ENCODE measurements at places on chromosomes 13 and 19. TPM values are rescaled to one million over a fixed set of nuclear protein-coding genes. Genes with fewer than 3 reads are reported as not detected.

Gene OR1I1
- not detected for total RNA-seq

Gene RHPN2
- total RNA-seq = 227 TPM

Gene FFAR2
- not detected for total RNA-seq

Gene NKPD1
- 0.05 TPM for total RNA-seq

Gene KLK1
- 0.31 TPM for total RNA-seq

Gene ZNF432
- total RNA-seq = 8.2 TPM

Gene FPR1
- total RNA-seq = not detected

Gene ZNF350
- 5.1 TPM for total RNA-seq

Gene TEX26
- total RNA-seq = not detected

Gene CASP14
- not detected for total RNA-seq

GRCh38 chr13:40595693-40596092 is 70.7 kb downstream of the FOXO1 start:
- H3K4me3 ChIP-seq = no peak overlapping the region
- H3K27me3 ChIP-seq = no peaks in the 10 kb centered on the region
- H3K27ac ChIP-seq = no peak overlapping the region
- no peak for DNase-seq
- no peaks in the 10 kb centered on the region for H3K4me1 ChIP-seq

GRCh38 chr19:5968431-5969373 is 9.2 kb downstream of the RANBP3 start:
- no peaks in the 10 kb centered on the region for H3K27me3 ChIP-seq
- no peaks in the 10 kb centered on the region for H3K36me3 ChIP-seq
- H3K4me3 ChIP-seq = no peak overlapping the region
- peaks cover 5% of the 10 kb centered on the region for H3K4me1 ChIP-seq

DNA sequence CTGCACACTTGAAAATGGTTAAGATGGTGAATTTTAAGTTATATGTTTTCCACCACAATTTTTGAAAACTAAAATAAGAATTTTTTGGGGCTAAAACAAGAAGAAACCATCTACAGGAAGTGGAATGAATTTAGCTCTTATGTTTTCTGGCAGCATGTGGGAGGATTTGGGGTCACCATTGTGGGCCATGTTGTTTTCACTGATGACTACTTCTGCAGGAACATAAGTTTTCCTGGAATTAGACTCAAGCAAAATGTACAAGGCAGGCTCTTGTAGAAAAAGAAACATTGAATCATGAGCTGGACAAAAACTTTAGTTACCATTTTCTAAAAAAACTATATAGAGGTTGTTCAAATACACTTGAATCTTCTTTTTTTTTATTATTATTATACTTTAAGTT is 125.3 kb upstream of the C1QTNF9B start:
- H3K4me3 ChIP-seq = no peak overlapping the region
- no peak for DNase-seq
- no peak overlapping the region for H3K27ac ChIP-seq
- H3K36me3 ChIP-seq = no peaks in the 10 kb centered on the region

GRCh38 chr13:78657699-78658629 is 991 bp downstream of the OBI1 start:
- H3K36me3 ChIP-seq = no peaks in the 10 kb centered on the region
- DNase-seq = no peak
- no peaks in the 10 kb centered on the region for H3K27me3 ChIP-seq
- H3K4me1 ChIP-seq = no peaks in the 10 kb centered on the region
- H3K4me3 ChIP-seq = peak overlapping the region; percentile 61
- H3K27ac ChIP-seq = peak overlapping the region; percentile 90

GRCh38 chr13:87777387-87777786 is 106.2 kb downstream of the SLITRK5 start:
- DNase-seq = no peak
- no peaks in the 10 kb centered on the region for H3K27me3 ChIP-seq
- no peaks in the 10 kb centered on the region for H3K36me3 ChIP-seq
- no peak overlapping the region for H3K27ac ChIP-seq
- H3K4me3 ChIP-seq = no peak overlapping the region
- no peaks in the 10 kb centered on the region for H3K4me1 ChIP-seq

DNA sequence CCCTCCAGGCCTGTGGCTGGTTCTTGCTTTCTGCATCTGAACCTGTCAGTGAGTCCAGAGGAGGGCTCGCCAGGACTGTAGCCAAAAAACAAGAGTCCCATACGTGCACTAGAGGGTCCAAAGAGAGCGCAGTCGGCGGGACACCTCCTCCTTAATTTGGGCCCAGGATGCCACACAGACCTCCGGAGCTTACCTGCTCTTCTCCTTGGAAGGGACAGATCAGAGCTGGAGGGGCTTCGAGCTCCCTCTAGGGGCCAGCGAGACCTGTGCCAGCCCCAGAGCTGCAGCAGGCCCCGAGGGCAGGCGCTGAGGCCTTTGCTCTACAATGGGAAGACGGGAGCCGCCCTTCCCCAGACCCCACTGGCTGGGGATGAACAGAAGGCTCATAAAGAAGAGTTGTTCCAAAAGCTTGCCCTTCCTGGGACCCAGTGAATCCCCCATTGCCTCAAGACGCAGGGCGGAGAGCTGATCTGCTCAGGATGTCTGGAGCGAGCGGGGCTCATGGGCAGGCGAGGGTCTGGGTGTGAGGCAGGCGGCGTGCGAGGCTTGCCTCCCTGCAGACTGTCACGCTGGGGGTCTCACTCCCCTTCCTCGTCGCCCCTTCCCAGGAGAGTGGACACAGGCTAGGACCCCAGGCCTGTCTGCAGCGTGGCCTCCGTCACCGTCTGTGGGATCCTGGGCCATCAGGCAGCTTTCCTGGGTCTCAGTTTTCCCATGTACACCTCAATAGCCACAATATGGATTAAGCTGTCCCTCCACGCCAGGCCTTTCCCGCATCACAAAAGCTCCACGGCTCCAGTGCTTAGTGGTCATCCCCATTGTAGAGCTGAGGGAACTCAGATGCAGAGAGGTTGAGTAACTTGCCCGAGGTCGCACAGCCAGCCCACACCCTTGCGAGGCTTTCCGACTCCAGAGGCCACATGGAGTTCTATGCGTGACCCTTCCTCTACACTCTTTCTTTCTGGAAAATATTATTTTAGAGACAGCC is 46.9 kb upstream of the VSTM2B start:
- no peak overlapping the region for H3K4me3 ChIP-seq
- no peaks in the 10 kb centered on the region for H3K4me1 ChIP-seq
- no peak overlapping the region for H3K27ac ChIP-seq
- no peak for DNase-seq

DNA sequence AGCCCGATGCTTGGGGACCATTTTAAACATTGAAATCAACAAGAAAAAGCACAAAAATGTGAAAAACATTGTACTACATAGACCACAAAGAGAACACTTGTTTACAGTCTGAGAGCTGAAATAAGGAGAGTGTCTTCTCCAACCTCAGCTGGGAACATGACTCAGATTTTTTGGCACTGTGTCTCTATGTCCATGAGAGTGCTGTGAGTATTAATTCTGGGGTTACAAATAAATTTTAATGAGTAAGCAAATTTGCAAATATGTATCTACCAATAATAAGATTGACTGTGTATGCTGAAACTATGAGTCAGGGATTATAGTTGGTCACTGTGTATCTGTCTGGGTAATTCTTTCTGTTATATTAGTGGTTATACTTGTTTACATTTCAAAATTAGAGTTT is 174.0 kb downstream of the DCT start:
- DNase-seq = no peak
- no peaks in the 10 kb centered on the region for H3K4me1 ChIP-seq
- no peak overlapping the region for H3K4me3 ChIP-seq
- no peaks in the 10 kb centered on the region for H3K36me3 ChIP-seq

- H3K27me3 ChIP-seq = no peaks in the 10 kb centered on the region
- H3K27ac ChIP-seq = no peak overlapping the region
- no peaks in the 10 kb centered on the region for H3K36me3 ChIP-seq
- no peak overlapping the region for H3K4me3 ChIP-seq
- no peak for DNase-seq
- no peaks in the 10 kb centered on the region for H3K4me1 ChIP-seq
Measured at GRCh38 chr13:54945973-54946372, 1917.4 kb downstream of the OLFM4 start.

- no peak overlapping the region for H3K4me3 ChIP-seq
- no peaks in the 10 kb centered on the region for H3K36me3 ChIP-seq
- peaks cover 11% of the 10 kb centered on the region for H3K4me1 ChIP-seq
- no peak overlapping the region for H3K27ac ChIP-seq
- no peaks in the 10 kb centered on the region for H3K27me3 ChIP-seq
Measured at GRCh38 chr13:29923554-29924481, 73.4 kb upstream of the UBL3 start.

- H3K36me3 ChIP-seq = peaks cover 19% of the 10 kb centered on the region
- DNase-seq = no peak
- H3K4me3 ChIP-seq = no peak overlapping the region
- no peaks in the 10 kb centered on the region for H3K27me3 ChIP-seq
- H3K4me1 ChIP-seq = no peaks in the 10 kb centered on the region
Measured at GRCh38 chr19:8811315-8812172, 20.6 kb downstream of the ZNF558 start.

DNA sequence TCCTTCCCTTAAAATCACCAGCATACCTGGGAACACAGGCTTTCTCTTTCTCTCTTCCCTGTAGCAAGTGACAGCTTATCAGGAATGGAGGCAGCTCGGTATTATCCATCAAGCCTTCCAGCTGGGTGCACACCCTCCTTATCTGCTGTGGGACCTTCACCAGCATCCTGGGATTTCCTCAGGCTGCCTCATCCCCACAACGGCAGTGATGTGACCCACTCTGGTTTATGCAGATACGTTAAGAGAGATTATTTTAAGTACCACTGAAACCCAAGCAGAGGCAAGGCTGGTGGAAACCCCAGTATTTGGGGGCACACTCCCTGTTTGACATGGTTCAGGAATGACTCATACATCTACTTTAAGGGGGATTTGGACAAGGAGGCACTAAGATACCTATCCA is 192.1 kb downstream of the TM9SF2 start:
- H3K4me1 ChIP-seq = no peaks in the 10 kb centered on the region
- no peak for DNase-seq
- no peak overlapping the region for H3K27ac ChIP-seq
- no peaks in the 10 kb centered on the region for H3K27me3 ChIP-seq

- no peaks in the 10 kb centered on the region for H3K27me3 ChIP-seq
- H3K4me1 ChIP-seq = no peaks in the 10 kb centered on the region
- no peak overlapping the region for H3K27ac ChIP-seq
- peaks cover 3% of the 10 kb centered on the region for H3K36me3 ChIP-seq
- DNase-seq = no peak
Measured at GRCh38 chr13:95039415-95039814, 261.8 kb downstream of the ABCC4 start.

DNA sequence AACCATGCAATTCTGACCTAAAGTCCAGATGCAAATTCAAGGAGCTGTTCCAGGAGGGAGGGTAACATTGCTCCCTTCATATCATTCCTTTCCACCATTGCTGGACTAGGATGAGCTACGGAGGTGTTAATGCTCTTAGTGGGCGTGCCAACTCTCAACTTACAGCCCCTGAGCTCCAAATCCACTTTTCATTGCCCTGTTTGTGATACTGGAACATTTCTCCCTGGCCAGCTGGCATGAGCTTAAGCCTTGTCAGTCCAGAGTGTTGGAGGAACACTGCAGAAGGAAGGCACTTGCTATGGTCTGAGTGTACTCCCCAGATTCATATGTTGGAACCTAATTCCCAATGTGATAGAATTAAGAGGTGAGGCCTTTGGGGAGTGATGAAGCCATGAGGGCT is 70.4 kb upstream of the FARP1 start:
- H3K27me3 ChIP-seq = no peaks in the 10 kb centered on the region
- no peak overlapping the region for H3K27ac ChIP-seq
- H3K36me3 ChIP-seq = no peaks in the 10 kb centered on the region
- no peaks in the 10 kb centered on the region for H3K4me1 ChIP-seq

DNA sequence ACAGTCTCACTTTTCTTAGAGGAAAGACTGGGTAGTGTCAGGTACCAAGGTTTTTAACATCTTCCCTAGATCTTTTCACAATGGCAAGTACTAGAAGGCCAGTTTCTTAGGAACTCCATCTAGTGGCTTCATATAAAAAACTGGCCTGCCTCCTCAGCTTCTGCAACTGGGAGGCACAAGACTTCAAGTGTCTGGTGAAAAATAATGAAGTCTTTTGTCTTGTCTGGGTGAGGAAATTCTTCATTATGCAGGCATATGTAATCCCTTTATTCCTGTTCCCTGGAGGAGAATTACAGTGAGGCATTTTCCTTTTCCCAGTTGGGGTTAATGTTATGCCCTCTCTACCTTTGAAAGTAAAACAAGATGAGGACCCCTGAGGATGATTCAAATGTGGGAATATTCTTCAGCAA is 300.5 kb downstream of the NALCN start:
- no peak overlapping the region for H3K4me3 ChIP-seq
- no peaks in the 10 kb centered on the region for H3K36me3 ChIP-seq
- H3K27me3 ChIP-seq = no peaks in the 10 kb centered on the region

Data from Panc1 (cell line).